Motor neuron (in vitro differentiated cells): ENCODE measurements at places on chromosomes 13 and 19. TPM values are rescaled to one million over a fixed set of nuclear protein-coding genes. Genes with fewer than 3 reads are reported as not detected.

- ATAC-seq = no peak
These were observed 224.4 kb downstream of the LACC1 start for GRCh38 chr13:44104197-44104490.

DNA sequence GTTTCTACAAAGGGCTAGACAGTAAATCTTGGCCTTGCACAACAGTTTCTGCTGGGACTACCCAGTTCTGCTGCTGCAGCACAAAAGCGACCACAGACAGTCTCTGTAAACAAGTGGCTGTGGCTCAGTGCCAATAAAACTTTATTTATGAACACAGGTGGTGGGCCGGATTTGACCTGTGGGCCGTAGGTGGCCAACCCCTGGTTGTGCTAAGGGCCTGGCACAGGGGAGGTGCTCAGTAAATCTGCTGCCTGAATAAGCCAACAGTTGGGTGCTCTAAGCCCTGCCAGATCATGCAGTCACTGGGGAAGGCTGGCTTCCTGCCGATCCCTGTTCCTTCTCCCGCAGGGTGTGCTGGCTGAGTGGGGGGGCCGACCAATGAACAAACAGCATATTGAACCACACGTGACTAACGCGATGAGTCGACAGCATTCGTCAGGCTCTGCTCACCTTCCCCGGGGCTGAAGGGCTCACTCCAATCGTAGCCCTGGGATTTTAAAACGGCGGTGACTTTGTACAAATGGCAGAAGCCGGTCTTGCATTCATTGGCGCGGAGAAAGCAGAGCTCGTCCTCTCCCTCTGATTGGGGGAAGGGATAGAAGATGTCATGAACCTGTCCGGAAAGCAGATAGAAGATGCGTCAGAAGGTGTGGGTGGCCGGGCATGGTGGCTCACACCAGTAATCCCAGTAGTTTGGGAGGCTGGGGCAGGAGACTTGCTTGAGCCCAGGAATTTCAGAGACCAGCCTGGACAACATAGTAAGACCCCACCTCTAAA lies 24.3 kb upstream of the MYDGF start:
- no peak for ATAC-seq

Gene PTBP1
- 205 and 258 TPM in 2 replicates for total RNA-seq

DNA sequence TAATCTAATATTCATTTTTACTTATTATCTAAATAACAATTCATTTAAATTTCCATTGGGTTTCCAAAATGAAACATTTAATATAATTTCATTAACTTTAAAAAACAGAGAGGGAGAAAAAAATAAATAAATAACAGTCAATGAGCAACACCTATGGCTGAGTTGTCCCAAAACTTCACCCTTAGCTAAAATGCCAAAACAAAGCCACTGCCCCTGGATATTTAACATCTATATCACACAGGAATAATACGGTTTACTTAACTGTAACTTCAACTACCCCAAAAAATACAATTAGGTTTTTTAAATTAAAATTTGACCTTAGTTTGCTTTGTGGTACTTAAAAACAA lies 541 bp downstream of the ELF1 start:
- ATAC-seq = no peak

Gene DUS3L
- total RNA-seq = 25.8 and 26.2 TPM in 2 replicates

- no peak for ATAC-seq
These were observed 429.4 kb downstream of the DCT start for GRCh38 chr13:94050039-94050438.

Gene CD37
- total RNA-seq = 6.7 and 11.7 TPM in 2 replicates

GRCh38 chr19:3528539-3529211 lies 10.3 kb upstream of the TEKTIP1 start:
- no peak for ATAC-seq

- ATAC-seq = no peak
These were observed 24.3 kb downstream of the ZNF611 start for GRCh38 chr19:52710538-52710937.
